ENCODE measurements at places on chromosomes 5 and 9.

GRCh38 chr5:138745268-138745667, 8.0 kb upstream of the CTNNA1 start:
- DNase-seq: no peak

GRCh38 chr5:1053391-1054017, 44.9 kb downstream of the NKD2 start:
- no peak for DNase-seq

DNA sequence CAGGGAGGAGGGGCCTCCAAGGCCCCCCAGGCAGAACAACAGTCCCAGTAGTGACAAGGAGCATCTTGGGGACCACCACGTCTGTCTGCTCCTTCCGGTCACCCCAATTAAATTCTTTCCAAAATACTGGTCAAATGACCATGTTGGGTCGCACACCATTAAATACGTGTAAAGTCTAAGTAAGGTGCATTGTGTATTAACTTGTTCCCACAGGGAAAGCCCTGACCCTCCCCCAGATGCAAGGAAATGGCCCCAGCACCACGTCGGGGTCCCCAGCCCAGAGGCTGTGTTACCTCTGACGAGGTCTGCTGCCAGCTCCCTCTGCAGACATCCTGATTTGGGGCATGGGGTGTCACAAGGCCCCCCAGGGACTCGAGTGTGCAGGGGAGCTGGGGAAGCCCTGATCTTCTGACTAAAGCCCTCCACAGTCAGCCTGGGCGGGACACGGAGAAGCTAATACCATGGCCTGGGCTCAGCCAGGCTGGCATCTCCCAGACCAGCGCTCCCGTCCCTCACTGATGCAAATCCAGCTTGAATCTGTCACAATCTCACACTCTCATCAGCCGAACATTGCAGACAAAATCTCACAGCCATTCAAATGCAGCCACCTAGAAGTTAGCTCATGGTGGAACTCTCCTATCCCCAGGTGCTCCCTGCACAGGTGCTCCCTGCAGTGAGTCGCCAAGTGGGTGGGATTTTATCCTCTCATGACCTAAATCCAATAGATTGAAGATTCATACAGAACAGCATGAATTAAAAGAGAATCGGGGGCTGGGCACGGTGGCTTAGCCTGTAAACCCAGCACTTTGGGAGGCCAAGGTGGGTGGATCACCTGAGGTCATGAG, 13.6 kb downstream of the TERT start:
- DNase-seq: no peak

DNA sequence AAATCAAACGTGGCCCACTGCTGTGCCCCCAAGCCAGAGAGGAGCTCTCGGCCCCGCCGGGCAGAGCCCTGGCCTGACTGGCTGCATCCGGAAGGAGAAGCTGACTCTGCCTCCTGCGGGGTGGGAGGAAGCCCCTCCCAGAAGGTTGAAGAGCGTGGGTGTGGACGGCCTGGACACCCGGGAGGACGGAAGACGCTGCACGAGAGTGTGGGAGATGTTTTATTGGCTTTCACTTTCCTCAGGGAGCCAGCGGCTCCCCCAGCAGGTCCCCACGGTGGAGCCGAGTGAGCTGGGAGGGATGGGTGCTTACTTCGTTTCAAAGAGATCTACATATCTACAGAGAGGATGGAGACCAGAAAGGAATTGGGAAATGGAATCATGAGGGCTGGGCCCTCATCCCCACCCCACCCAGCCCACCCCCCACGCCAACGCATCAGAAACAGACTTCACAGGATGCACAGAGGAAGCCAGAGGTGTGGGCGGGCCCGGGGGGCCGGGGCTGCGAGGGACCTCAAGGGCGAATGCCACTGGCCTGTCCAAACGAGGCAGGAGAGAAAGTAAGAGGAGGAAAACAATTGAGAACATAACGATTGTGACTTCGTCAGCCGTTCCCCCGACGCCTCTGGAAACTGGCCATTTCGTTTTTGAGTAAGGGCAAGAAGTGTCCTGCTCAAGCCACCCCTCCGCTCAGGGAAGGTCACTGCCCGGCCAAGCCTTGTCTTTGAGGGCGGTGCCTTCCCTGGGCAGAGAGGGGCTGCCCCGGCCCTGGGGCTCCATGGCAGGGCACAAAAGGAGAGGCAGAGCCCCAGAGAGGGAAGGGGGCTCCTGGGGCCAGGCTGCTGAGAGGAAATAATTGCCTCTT, 32.1 kb downstream of the FAM163B start:
- no peak for DNase-seq

GRCh38 chr5:77630114-77630680, 8.3 kb downstream of the OTP start:
- DNase-seq: no peak

DNA sequence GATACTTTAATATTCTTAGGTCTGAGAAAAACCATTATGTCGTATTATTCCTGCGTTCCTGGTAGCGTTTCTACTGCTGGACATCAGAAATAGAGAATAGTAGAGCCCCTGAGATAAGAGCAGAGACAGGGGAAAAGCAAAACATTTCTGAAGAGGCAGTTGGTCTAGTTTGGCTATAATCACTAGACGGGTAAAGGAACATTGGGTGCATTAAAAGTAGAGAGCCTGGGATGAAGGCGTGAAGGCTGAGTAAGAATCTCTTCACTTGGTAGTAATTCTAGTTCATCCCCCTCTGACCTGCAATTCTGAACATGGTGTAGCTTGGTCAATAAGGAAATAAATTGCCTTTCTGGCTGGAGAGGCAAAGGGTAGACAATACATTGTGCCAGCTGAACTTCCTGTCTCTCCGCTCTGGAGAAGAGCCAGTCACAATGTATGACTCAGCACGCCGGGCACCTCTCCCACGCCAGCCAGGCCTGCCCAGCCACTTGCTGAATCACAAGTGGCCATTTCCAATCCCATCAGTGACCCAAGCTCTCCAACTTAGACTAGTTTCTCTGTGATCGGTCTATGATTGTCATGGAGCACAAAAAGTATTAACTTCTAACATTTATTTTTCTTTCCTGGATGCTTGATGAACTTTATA, 75.4 kb downstream of the STK32A start:
- peak; percentile 69 for DNase-seq

Measured in retinal pigment epithelial cell (primary cell).